Stimulated activated CD4-positive, alpha-beta T cell treated with anti-CD3 and anti-CD28 coated beads, Interleukin-4, amount 100 ng/mL, for 4 hours (primary cell): ENCODE measurements at places on chromosomes 7 and 10.

GRCh38 chr10:26647602-26648244 is 49.8 kb upstream of the PDSS1 start:
- no peak for DNase-seq

DNA sequence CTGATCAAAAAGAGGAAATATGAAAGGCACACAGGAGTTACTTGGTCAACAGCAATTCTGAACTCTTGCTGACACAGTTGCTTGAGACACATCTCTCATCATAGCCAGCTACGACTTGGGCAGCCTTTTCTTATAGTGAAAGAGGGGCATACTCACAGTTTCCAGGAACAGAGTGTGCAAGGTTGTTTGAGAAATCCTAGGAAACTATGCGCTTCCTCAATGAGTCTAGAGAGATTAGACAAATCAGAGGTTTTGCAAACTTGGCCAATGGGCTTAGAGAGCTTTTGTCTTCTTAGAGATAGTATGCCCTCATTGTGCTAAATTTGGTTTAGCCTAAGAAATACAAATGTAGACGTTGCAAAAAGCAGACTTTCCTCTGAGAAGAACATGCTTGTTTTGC is 370.4 kb downstream of the HGF start:
- DNase-seq, result no peak

- DNase-seq, result no peak
Measured at GRCh38 chr7:44738051-44738723, 10.5 kb upstream of the ZMIZ2 start.

- DNase-seq, result no peak
Measured at GRCh38 chr10:132710036-132710686, 75.8 kb downstream of the NKX6-2 start.

DNA sequence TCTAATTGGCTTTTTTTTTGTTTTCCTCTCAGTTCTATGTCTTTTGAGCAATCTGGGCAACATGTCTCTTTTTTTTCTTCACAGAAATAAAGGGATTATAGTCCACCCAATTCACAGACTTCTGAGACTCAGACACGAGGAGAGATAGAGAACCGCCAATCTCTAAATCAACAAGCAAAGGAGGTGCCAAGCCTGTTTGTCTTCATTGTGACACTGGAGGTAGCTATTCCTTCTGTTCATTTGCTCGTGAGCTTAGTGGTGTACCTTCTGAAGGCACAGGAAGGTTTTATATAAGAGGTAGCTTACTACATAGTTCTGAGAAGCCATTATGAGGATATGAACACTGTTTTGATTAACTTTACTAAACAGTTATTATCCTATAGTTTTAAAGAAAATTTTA is 6.1 kb downstream of the EPHB6 start:
- no peak for DNase-seq

GRCh38 chr10:44924261-44925040 is 13.3 kb downstream of the TMEM72 start:
- DNase-seq, result no peak

DNA sequence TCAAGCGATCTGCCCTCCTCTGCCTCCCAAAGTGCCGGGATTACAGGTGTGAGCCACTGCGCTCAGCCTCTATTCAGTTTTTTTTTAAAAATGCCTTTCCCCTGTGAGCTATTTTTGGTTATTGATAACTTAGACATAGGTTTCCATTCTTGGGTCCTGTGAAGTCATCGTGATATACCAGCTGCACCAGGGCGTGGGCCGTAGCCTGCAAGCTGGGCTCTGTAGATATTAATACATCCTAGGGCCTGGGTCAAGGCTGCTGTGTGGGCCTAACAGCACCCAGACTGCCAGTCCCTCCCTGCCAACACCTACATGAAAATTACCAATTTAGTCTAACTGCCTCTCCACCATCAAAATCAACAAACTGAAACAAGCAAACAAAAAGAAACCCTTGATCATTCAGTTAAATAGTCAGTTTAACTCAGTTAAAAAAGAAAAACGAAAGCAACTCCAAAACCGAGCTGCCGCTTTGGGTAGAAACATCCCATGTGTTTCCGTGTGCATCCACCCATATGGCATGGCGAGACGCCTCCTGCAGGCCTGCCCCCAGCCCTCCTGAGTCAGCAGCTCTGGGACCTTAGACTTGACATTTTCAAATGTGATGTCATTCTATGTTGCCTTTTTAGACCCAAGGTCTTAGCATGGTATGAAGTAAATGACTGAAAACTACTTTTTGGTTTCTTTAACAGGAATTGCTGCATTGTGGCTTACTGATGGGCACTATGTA is 330.2 kb downstream of the GLRX3 start:
- DNase-seq, result no peak

- no peak for DNase-seq
Measured at GRCh38 chr10:4770801-4771553, 55.0 kb upstream of the AKR1E2 start.

DNA sequence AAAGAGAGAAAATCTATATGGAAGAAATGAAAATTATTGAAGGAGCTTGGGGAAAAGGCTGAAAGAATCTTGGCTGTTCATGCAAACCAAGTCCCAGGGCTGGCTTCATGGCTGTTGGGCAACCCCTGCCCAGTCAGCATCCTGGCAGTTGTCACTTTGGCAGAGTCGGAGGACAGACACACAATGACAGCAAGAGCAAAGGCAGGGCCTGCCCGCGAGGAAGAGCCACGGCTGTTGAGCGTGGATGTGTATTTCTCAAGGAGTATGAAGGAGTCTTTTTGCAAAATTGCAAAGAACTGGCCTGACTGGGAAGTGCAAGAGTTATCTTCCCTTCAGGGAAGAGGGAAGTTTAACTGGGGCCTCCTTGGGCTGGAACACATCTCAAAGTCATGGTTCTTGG is 11.7 kb downstream of the PTPRE start:
- DNase-seq, result no peak

DNA sequence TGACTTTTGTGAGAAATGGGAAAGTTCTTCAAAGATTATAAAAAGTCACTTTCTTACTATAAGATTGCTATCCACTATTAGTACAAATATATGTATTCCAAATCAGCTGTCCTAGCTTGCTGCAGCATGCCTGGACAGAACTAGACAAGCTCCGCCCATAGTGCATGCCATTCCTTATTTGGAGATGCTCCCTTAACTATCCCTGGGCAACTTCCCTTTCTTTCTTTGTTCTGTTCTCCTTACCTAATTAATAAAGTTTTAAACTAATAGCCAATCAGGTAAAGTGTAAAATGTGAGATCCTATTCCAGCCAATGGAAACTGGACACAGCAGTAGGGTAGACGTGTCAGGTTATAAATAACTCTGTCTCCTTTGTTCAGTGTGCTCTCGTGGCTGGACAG is 281.9 kb downstream of the CAMK1D start:
- DNase-seq, result no peak

DNA sequence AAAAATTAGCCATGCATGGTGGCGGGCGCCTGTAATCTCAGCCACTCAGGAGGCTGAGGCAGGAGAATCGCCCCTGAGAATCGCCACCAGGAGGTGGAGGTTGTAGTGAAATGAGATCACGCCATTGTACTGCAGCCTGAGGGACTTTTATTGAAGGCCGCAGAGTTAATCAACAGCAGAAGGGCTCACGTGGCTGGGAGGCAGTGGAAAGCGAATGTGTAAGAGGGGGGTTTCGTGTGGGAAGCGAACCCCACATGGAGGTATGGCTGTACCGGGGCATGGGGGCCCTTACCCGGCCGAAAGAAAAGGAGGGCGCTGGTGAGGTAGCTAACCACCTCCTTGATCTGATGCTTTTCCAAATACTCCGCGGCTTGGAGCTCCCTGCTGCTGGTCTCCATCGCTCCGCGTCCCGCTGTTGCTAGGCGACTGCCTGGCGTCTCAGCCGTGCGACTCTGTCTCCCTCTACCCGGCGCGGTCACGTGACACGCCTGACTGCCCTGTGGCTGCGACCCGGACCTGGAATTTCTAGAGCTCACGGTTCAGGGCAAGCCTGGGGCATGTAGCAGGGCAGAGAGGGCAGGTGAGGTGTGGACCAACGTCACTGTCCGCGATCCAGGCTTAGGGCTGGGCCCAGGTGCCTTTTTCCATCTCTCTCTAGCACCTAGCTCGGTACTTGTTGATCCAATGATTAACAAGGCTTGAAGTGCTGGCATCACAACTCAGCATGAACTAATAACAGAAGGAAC is at the start of gene EFCAB10:
TSS of gene EFCAB10 (minus strand) at position 428 of the 746 bp plus-strand sequence. CDS start at position 398, 30 bp downstream.
- peak; percentile 17 for DNase-seq

DNA sequence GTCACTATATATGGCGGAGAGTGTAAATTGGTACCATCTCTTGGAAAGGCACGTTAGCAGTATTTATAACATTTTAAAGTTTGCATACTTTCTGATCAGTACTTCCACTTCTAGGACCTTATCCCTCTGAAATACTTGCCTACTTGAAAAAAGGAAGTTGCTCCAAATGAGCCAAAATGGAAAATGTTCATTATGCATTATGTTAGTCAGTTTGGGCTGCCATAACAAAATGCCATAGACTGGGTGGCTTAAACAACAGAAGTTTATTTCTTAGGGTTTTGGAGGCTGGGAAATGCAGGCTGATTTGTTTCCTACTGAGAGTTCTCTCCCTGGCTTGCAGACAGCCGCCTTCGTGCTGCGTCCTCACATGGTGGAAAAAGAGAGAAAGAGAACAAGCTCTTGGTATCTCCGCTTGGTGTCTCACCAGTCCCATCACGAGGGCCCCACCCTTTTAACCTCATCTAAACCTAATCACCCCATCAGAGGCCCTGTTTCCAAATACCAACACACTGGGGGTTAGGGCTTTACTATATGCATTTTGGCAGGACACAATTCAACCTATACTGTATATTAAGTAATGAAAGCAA is 6.9 kb downstream of the SNX10 start:
- DNase-seq, result no peak

GRCh38 chr7:68185631-68186456 is 1189.2 kb downstream of the TYW1 start:
- no peak for DNase-seq

GRCh38 chr10:60434418-60435046 is 44.9 kb upstream of the ANK3 start:
- DNase-seq, result no peak

DNA sequence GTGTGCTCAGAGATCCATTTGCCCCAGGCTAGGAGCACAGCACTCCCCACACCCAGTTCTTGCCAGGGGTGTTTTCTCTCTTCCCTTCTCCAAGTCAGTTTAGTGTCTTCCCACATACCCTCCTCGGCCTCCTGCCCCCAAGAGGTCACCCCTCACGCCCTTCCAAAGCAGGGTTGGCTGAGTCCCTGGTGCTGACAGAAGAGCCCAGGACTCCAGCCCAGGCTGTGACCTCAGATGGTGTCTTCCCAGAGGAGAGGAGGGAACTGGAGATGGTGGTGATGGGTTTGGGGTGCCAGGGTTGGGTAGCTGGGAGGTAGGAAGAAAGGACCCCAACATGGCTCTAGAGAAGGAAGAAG is 19.8 kb downstream of the ZNF775 start:
- no peak for DNase-seq

DNA sequence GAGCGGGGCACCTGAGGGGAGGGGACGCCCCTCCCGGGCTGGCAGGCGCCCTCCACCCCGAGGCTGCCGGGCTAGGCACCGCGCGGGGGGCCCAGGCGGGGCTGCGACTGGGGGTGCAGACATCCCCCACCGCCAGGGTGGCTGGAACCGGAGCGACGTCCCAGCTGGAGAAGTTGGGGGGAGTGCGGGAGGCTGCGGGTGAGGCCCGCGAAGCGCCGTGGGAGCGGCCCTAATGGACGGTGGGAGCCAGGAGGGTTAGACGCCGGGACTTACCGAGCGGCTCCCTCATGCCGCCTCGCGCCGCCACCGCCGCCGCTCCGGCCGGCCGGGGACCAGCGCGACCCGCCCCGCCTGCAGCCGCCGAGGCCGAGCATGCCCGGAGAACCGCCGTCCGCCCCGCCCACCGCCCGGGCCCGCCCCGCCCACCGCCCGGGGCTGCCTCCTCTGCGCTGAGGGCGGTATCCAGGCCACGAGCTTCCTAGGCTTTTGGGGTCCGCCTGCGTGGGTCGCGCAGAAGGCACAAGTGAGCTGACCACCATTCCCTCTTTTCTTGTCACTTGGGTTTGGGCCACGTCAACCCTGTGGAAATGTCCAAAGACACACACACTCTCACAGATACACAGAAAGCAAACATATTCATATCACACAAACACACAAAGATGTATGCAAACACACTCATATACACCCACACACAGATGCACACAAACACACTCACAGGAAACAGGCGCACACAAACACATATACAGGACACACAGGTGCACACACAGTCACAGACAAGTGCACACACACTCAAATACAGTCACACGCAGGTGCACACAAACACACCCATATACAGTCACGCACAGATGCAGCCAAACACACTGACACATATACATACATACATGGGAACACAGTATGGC is at the start of gene JCAD:
TSS of gene JCAD (minus strand) at position 378 of the 899 bp plus-strand sequence. CDS start 11,774 bp downstream, outside the sequence.
- DNase-seq, result peak; percentile 62

DNA sequence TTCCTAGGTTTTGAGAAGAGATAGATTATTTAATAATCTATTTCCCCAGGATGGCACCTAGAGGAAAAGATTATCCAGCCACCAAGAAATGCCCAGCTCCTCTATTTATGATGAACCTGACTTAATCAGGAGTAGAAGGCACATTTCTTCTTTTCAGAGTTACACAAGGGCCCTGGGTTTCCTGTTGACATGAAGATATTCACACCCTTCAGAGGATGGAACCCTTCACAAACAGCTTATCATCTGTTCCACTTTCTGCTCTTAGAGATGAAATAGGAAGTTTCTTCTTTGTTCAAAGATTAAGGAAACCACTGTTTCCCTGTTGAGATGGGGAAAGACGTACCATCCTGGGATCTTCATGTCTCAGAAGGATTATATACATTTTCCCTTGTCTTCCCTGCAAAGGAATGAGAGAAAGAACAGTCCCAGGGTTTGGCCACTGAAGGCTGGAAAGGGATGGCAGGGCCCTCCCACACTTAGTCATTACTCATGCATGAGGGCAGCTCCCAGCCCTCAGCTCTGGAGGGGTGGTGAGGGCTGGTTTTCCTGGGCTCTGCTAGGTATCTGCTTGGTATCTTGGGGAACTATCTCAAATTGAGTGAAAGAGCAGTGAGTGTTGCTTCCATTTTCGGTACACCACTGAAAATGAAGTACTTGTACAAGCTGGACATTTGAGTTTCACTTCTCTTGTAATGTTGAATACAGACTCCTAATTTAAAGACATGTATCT is 64.0 kb downstream of the MTPAP start:
- no peak for DNase-seq

DNA sequence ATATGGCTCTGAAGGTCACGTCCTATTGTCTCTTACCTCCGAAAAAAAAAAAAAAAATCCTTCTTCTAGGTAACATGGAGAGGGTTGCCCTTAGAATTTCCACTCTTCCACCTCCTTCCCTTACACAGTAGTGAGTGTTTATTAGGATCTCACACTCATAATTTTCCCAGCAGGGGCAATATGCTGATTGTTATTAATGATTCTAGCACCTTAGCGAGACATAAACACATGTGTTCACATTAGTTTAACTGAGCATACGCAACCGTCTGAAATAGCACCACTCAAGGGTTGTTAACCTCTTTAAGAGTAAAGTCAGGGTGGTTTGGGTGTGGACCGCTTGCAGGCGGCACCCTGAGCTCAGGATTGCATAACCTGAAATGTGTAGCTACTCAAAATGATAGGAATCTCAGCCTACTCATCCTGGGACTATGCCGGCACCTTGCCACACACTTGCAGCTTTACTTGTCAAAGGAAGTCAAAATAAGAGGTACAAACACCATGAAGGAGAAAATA is 52.2 kb downstream of the CPEB3 start:
- DNase-seq, result no peak
